Hair follicular keratinocyte (primary cell): ENCODE measurements at places on chromosomes 1 and 21. TPM values are rescaled to one million over a fixed set of nuclear protein-coding genes. Genes with fewer than 3 reads are reported as not detected.

The LCE6A gene
- not detected in 2 replicates for total RNA-seq

The CLCNKB gene
- not detected in 2 replicates for total RNA-seq

The SEC16B gene
- total RNA-seq: 0.72 and 0.78 TPM in 2 replicates

The ZNF683 gene
- total RNA-seq: not detected in 2 replicates

The KRTAP20-4 gene
- not detected in 2 replicates for total RNA-seq

The MNDA gene
- not detected in 2 replicates for total RNA-seq

The APCS gene
- not detected in 2 replicates for total RNA-seq

The NTNG1 gene
- total RNA-seq: 0.31 TPM in 1 of 2 replicates, not detected in the other

The SPTA1 gene
- total RNA-seq: not detected in 2 replicates

The ADORA3 gene
- not detected in 2 replicates for total RNA-seq

The KIF2C gene
- 16.5 and 56.2 TPM in 2 replicates for total RNA-seq

The RASAL2 gene
- total RNA-seq: 10.4 and 17.3 TPM in 2 replicates

The RBM8A gene
- 127 and 248 TPM in 2 replicates for total RNA-seq

The HSD3B1 gene
- not detected in 2 replicates for total RNA-seq

The DYNLT4 gene
- 2.7 TPM in 1 of 2 replicates, not detected in the other for total RNA-seq

The FAM167B gene
- not detected in 2 replicates for total RNA-seq

The FHAD1 gene
- total RNA-seq: 0.11 TPM in 1 of 2 replicates, not detected in the other

The CFAP74 gene
- total RNA-seq: not detected in 2 replicates

The GLRX2 gene
- total RNA-seq: 11.9 and 17.2 TPM in 2 replicates

The IQCC gene
- total RNA-seq: 0.94 and 4.3 TPM in 2 replicates

The OLIG2 gene
- not detected in 2 replicates for total RNA-seq

The EVI5 gene
- total RNA-seq: 10.3 and 12.9 TPM in 2 replicates

The CD52 gene
- total RNA-seq: 0.55 TPM in 1 of 2 replicates, not detected in the other

The GJB5 gene
- total RNA-seq: 120 and 157 TPM in 2 replicates

The RYR2 gene
- not detected in 2 replicates for total RNA-seq

The SLAMF7 gene
- 0.19 and 1.0 TPM in 2 replicates for total RNA-seq

The GPR3 gene
- total RNA-seq: 1.0 TPM in 2 replicates

The CGN gene
- 0.16 and 0.19 TPM in 2 replicates for total RNA-seq

The LRRC53 gene
- total RNA-seq: not detected in 2 replicates

The SLC6A17 gene
- not detected in 2 replicates for total RNA-seq

The LRRC3 gene
- total RNA-seq: 1.9 and 3.3 TPM in 2 replicates

The STRIP1 gene
- total RNA-seq: 20.0 and 26.6 TPM in 2 replicates

The CADM3 gene
- not detected in 2 replicates for total RNA-seq

The TNFRSF25 gene
- 19.6 and 33.4 TPM in 2 replicates for total RNA-seq

The OTUD3 gene
- total RNA-seq: 1.5 and 1.6 TPM in 2 replicates

The NUAK2 gene
- 15.5 and 18.4 TPM in 2 replicates for total RNA-seq

The NCF2 gene
- 1.5 and 2.9 TPM in 2 replicates for total RNA-seq

The FAAH gene
- total RNA-seq: 9.8 and 11.6 TPM in 2 replicates

The RNU1-2 gene
- total RNA-seq: under 0.01 TPM in 2 replicates

The VWA1 gene
- 7.6 and 12.5 TPM in 2 replicates for total RNA-seq

The BARHL2 gene
- total RNA-seq: not detected in 2 replicates

The HSD3B2 gene
- not detected in 2 replicates for total RNA-seq

The AIRE gene
- not detected in 2 replicates for total RNA-seq

The CYYR1 gene
- 7.6 and 10.9 TPM in 2 replicates for total RNA-seq

The PTPN7 gene
- total RNA-seq: not detected in 2 replicates

The NPHS2 gene
- not detected in 2 replicates for total RNA-seq
